ENCODE measurements at places on chromosomes 11 and 22. TPM values are rescaled to one million over a fixed set of nuclear protein-coding genes. Genes with fewer than 3 reads are reported as not detected.

Gene TMEM45B
- total RNA-seq, result not detected

Gene PNPLA2
- 53.7 TPM for total RNA-seq

Gene IFITM2
- 60.1 TPM for total RNA-seq

Gene PARVG
- total RNA-seq, result not detected

Gene RFPL1
- total RNA-seq, result not detected

Gene MYH9
- total RNA-seq, result 175 TPM

All from A549 treated with GW870086 at 1 μM for 4 hours (cell line).